T-helper 9 cell (primary cell): ENCODE measurements at places on chromosomes 16 and 17.

GRCh38 chr17:50182783-50183420 is 17.1 kb downstream of the SGCA start:
- no peak for DNase-seq

- no peak for DNase-seq
Observed at GRCh38 chr16:69031877-69032301, 73.6 kb upstream of the HAS3 start.

GRCh38 chr16:12147681-12148080 is 171.1 kb downstream of the SNX29 start:
- DNase-seq, result no peak

GRCh38 chr16:6032438-6032837 is 934.8 kb upstream of the EEF2KMT start:
- DNase-seq, result no peak

- DNase-seq, result no peak
Observed at GRCh38 chr16:11716336-11716735, 26.3 kb downstream of the TXNDC11 start.

DNA sequence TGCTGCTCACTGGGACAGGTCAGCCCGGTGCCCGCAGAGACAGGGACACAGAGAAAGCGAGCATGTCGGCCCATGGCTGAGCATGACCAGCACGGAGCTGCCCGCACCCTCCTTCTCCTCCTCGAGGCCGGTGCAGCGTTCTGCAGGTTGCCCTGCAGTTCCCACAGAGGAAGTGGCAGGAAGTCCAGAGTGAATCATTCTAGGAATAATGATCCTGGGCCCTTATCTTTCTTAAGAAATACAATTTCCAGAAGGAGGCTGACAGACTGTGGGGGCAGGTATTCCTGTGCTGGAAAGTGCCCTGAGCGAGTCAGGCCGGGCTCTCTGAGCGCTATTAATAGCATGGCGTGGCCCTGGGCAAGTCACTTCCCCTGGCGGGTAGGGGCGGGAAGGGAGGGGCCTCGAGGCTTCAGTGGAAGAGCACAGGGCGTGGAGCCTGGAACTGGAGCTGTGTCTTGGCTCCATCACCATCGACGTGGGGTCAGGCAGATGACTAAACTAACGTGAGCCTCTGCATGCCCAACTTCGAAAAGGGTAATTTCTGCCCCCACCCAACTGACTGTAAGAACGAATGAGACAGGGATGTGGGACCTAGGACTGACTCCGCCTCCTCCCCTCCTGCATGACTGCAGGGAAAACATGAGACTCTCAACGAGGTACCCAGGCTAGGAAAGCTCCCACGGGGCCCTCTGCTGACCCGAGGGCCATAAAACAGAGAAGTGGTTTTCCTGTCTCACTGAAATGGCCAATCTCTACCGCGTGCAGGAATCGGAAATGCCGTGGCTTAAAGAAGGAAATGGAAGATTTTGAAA is 9.8 kb downstream of the TMEM204 start:
- no peak for DNase-seq

DNA sequence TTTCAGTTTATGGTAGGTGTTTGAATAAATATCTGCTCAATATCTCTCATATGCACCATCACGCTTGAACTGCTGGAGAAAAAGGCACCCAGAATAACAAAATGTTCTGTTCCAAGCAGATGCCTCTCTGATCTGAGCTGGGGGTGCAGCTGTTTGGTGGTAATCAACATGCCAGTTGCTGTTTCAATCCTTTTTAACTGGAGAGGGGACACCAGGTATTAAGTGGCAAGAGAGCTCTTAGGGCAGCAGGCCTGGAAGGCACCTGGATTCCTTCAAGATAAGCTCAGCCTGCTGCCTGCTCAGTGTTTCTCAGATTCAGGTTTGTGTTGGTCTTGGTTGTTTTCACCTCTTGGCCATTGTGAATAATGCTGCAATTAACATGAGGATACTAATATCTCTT is 27.2 kb upstream of the VAT1L start:
- DNase-seq, result no peak

DNA sequence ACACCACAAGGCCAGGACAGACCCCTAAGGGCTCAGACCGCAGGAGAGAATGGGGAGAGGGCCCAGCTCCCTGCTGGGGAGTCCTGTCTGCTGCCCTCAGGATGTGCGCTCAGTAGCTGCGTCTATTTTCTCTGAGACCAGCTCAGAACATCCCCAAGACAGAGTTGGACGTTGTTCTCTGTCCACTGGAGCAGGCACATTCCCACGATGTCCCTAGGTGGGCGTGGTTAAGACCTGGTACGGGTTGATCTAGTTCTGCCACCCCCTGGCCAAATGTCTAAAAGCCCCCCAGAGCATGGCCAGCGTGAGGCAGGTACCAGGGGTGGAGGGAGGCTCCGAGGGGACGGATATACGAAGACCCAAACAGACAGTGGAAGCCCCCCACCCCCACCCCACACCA is 842 bp upstream of the CALB2 start:
- no peak for DNase-seq

- DNase-seq, result no peak
Observed at GRCh38 chr17:74454197-74455024, 12.0 kb upstream of the CD300A start.

DNA sequence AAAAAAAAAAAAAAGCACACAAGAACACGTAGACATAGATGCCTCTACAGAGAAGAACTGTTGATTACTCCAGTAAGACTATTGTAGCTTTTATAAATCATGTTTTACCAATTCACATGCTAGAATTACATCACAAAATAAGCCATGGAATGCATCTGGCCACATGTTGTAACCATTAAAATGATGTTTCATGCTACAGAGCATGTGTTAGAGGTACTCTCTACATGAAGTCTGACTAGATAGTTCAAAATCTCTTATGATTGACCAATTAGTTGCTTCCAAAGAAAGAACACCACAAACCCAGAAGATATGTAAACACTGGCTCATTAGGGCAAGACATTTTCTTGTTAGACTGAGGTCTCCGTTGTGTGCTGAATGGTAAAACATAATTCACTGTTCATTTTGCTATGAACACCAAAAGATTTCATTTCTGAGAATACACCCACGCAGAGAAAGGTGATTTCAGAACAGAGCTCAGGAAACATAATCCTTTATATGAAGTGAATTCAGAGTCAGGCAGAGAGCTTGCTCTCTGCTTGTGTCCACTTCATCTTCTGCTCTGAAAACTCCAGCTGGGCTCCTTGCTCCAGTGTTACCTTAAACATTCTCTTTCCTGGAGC is 411.4 kb upstream of the SOX9 start:
- no peak for DNase-seq

- DNase-seq, result no peak
Observed at GRCh38 chr16:12724226-12724625, 79.5 kb downstream of the CPPED1 start.

- DNase-seq, result no peak
Observed at GRCh38 chr16:50859628-50860360, 117.9 kb downstream of the CYLD start.

- DNase-seq, result no peak
Observed at GRCh38 chr17:45906927-45907622, 12.7 kb downstream of the MAPT start.

DNA sequence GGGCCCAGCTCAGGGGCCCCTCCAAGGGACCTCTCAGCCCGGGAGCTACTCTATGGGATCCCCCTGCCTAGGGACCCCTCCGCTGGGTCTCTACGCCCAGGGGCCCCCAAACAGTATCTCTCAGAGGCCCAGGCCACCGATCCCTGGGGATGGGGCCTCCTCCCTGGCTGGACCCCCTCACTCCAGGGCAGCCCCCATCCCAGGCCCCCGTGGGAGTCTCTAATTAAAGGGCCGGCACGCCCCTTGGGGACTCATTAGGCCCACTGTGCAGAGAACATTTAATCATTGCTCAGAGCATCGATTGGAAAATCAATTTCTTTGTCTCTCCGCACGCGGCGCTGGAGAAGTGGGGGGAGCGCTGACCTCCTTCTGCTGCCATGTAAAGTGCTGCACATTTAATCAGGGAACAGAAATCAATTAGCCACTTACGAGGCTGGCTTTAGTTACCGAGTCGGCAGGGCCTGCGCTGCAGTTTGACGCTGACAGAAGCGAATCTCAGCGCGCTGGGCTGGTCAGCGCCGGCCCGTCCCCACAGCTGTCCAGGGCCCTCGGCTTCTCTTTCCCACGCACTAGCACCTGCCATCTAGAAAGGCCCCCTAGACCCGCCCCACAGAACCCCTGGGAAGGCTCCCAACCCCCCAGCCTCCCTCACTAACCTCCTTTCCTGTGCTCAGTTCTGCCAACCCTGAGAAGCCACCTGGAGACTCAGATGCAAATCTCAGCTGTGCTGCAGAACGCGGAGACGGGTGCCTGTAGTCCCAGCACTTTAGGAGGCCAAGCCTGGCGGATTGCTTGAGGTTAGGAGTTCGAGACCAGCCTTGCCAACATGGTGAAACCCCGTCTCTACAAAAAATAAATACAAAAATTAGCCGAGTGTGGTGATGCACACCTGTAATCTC is 20.2 kb upstream of the C1QL1 start:
- DNase-seq, result no peak

- no peak for DNase-seq
Observed at GRCh38 chr16:23595246-23595950, 718 bp downstream of the NDUFAB1 start.

- no peak for DNase-seq
Observed at GRCh38 chr17:46176975-46177374, 16.3 kb downstream of the KANSL1 start.

GRCh38 chr16:67248401-67249177 is at the start of gene SLC9A5:
TSS of gene SLC9A5 (plus strand) at chr16:67248979. CDS start at chr16:67249015, 36 bp downstream.
- DNase-seq, result peak; percentile 20

DNA sequence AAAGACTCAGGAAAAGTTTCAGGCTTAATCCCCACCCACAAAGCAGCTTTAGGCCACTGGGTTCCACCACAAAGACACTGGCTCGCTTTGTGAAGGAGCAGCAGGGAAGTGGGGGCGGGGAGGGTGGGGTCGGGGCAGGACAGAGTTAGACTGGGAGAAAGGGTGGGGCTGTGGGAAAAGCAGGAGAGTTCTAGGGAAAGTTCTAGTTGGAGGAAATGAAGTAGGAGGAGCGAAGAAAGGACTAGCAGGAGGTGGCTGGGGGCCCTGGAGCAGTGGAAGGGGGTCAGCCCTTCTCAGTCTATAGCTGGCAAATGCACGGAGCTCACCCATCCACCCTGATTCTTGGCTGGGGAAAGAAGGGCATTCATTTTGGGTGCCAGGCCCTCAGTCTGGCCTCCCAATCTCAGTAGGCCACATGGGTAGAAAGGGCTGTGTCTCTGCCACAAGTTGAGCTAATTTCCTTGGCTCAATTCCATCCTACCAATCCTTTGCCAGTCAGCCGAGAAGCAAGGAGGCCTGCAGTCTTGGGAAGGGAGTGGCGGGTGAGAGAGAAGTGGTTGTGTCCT is 4.6 kb downstream of the INPP5K start:
- no peak for DNase-seq

- DNase-seq, result no peak
Observed at GRCh38 chr17:2610195-2611175, 17.0 kb downstream of the PAFAH1B1 start.

DNA sequence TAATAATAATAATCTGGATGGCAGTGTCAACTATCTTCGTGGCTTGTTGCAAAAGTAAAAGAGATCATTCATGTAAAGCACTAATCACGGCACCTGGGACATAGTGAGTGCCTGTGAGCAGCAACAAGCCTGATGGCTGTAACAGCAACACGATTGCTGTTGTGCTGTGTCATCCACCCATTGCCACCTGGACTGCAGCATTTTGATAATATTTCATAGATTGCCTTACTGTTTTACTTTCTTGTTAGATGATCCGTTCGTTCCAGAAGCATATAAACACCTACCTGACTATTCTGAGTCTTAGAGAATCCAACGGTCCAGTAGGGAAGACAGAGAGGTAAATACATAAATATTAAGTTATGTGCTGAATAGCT is 3.1 kb upstream of the MRPS23 start:
- no peak for DNase-seq

DNA sequence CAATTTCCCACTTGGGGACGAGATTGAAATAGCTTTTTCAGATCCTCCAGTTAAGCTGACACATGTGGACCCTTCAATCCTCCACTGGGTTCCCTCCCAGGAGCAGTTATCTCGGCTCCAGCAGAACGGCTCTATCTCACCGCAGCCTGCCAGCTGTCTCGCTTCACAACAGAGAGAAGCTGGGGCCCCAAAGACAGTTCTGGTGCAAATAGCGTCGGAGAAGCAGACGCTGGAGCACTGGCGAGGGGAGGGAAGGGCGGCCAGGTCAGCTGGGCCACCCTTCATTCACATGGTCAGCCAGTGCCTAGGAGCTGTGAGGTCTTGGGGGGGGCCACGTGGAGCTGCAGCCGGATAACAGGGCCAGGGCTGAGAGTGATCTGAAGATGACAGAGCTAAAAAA is 141.3 kb upstream of the SDK2 start:
- DNase-seq, result no peak
